ENCODE measurements at places on chromosomes 2 and 18.

- no peak for DNase-seq
Measured at GRCh38 chr18:30457156-30457555, 585.4 kb downstream of the DSC3 start.

- DNase-seq, result no peak
Measured at GRCh38 chr2:149725234-149725633, 137.7 kb upstream of the MMADHC start.

DNA sequence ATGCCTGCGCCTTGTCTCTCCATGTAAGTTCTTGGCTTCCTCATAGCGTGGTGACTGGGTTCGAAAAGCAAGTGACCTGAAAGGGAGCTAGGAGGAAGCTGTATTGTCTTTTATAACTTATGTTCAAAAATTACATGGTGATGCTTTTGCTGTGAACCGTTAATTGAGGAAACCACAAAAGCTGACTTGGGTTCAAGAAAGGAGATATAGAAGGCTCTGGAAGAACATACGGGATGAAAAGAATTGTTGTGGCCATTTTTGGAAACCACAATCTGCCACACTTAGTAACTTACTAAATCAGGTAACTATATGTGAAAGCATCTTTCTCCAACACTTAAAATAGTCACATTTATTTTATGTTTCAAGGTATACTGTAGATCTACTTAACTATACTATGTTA lies 177.0 kb upstream of the RBMS1 start:
- DNase-seq, result no peak

- no peak for DNase-seq
Measured at GRCh38 chr2:75424936-75425619, 135.7 kb downstream of the EVA1A start.

DNA sequence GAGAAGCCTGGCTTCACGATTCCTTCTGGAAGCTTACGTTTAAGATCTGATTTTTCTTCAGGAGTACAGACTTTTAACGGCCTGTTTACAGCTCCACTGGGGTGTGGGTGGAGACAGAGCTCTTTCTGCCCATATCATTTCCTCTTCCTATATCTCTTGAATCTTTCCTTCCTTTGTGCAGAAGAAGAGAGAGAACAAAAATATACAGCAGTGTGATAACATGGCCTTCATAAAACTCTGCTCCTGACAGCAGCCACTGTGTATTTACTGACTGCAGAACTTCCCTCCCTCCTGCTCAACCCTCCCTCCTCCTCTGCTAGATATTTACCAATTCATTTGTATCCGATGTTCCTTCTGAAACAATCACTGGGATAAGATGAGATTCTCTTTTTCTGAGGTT lies 34.1 kb upstream of the REEP1 start:
- DNase-seq, result no peak
